ENCODE measurements at places on chromosomes 16 and 17. TPM values are rescaled to one million over a fixed set of nuclear protein-coding genes. Genes with fewer than 3 reads are reported as not detected.

TEX2 gene
- total RNA-seq, result 24.5 TPM

PROCA1 gene
- 5.6 TPM for total RNA-seq

STAT5A gene
- total RNA-seq, result 377 TPM

DNA sequence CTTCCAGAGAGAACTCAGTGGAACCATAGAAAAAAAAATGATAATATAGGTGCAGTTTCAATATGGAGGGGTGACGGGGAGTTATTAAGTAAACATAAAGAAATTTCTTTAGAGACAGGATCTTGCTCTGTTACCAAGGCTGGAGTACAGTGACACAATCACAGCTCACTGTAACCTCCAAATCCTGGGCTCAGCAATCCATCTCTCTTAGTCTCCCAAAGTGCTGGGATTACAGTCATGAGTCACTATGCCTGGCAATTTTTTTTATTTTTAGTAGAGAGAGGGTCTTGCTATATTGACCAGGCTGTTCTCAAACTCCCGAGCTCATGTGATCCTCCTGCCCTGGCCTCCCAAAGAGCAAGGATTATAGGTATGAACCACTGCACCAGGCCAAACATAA, 48.8 kb downstream of the NLRC5 start:
- no peak overlapping the region for H3K4me3 ChIP-seq
- peaks cover 9% of the 10 kb centered on the region for H3K27me3 ChIP-seq
- no peaks in the 10 kb centered on the region for H3K4me1 ChIP-seq
- no peaks in the 10 kb centered on the region for H3K36me3 ChIP-seq
- H3K27ac ChIP-seq, result no peak overlapping the region

DNA sequence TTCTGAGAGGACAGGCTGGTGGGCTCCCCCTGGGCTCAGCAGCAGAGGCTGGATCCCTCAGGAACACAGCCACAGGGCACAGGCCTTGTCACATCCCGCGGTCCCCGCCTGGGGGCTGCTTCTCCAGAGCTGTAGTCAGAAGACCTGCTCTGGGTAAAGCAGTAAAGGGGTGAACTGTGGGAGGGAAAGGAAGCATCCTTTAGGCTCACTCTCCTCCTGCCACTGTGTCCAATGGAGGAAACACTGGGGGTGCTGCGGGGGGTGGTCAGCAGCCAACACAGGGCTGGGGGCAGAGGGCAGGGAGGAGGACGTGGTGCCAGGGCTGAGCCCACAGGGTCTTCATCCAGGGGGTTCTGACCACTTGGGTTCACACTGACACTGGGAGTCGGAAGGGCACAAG, 5.0 kb upstream of the SLC38A8 start:
- no peak for DNase-seq
- peaks cover 20% of the 10 kb centered on the region for H3K36me3 ChIP-seq
- H3K4me1 ChIP-seq, result peaks cover 16% of the 10 kb centered on the region
- H3K27ac ChIP-seq, result no peak overlapping the region
- H3K27me3 ChIP-seq, result peaks cover 9% of the 10 kb centered on the region

DNA sequence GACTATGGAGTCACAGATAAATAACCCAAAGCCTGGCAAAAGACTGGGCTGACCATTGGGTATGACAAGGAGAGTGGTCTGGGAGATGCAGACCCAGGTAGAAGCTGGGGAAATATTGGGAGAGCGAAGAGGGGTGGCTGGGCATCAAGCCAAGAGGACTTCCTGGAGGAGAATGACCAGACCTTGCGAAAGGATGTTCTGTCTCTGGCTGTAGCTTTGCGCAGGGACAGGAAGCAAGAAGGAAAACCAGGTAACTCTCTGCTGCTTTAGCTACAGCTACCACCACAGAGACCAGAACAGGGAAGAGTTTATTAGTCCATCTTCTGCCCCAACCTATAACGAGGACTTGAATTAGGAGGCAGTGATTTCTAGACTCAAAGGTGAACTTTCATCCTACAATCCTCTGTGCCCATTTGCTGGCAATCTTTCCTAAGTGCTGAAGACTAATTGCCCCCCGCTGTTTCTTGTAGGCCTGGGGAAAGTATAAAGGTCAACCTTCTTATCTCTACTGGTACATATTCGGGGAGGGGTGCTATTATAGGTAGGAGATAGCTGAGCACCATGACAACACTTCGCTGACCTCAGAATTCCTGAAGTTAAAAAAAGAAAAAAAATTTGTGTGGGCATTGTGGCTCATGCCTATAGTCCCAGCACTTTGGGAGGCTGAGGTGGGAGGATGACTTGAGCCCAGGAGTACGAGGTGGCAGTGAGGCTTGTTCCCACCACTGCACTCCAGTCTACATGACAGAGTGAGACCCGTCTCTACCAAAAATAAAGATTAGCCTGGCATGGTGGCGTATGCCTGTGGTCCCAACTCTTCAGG, 19.1 kb upstream of the KIFC3 start:
- peaks cover 4% of the 10 kb centered on the region for H3K27me3 ChIP-seq
- H3K4me3 ChIP-seq, result no peak overlapping the region
- H3K4me1 ChIP-seq, result peaks cover 2% of the 10 kb centered on the region
- H3K36me3 ChIP-seq, result no peaks in the 10 kb centered on the region

GRCh38 chr17:64281962-64282752, 19.1 kb upstream of the TEX2 start:
- H3K36me3 ChIP-seq, result no peaks in the 10 kb centered on the region
- H3K4me3 ChIP-seq, result no peak overlapping the region
- H3K27ac ChIP-seq, result no peak overlapping the region
- DNase-seq, result peak; percentile 73
- H3K4me1 ChIP-seq, result peaks cover 3% of the 10 kb centered on the region

GRCh38 chr16:10561001-10561400, 19.4 kb downstream of the EMP2 start:
- no peaks in the 10 kb centered on the region for H3K36me3 ChIP-seq
- H3K27ac ChIP-seq, result no peak overlapping the region
- no peaks in the 10 kb centered on the region for H3K4me1 ChIP-seq
- no peak overlapping the region for H3K4me3 ChIP-seq
- H3K27me3 ChIP-seq, result peaks cover 2% of the 10 kb centered on the region
- DNase-seq, result no peak

- no peak for DNase-seq
- peaks cover 3% of the 10 kb centered on the region for H3K27me3 ChIP-seq
- H3K4me1 ChIP-seq, result peaks cover 3% of the 10 kb centered on the region
- H3K4me3 ChIP-seq, result no peak overlapping the region
- H3K27ac ChIP-seq, result no peak overlapping the region
These were observed 49.3 kb upstream of the USP7 start for GRCh38 chr16:9012848-9013507.

DNA sequence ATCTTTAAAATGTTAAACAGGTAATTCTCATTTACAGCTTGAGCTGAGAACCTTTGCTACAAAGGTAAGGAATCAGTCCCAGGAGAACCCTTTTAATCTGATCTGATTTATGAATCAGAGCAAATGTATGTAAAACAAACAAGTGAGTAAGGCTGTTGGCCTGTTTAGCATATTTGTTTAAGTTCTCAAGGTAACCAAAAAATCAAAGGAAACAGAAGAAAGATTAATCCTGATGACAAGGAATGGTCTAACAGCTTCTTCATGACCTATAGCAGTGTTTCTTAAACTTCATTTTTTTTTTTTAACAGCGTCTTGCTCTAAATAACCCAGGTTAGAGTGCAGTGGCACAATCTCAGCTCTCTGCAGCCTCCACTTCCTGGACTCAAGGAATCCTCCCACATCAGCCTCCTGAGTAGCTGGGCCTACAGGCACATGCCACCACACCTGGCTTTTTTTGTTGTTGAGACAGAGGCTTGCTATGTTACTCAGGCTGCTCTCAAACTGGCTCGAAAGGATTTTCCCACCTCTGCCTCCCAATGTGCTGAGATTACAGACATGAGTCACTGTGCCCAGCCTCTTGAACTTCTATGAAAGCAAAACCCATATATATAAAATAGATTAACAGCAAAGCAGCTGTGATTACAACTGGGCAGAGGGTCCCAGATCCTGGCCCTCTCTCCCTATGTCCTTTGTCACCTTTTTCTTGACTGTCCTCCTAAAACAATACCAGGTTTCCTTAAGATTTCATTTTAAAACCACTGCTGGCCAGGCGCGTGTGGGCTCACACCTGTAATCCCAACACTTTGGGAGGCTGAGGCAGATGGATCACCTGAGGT, 5.1 kb upstream of the JPT1 start:
- no peak for DNase-seq
- H3K36me3 ChIP-seq, result no peaks in the 10 kb centered on the region
- H3K4me1 ChIP-seq, result peaks cover 9% of the 10 kb centered on the region

GRCh38 chr17:63437287-63438091, 8.6 kb downstream of the CYB561 start:
- H3K4me3 ChIP-seq, result no peak overlapping the region
- peaks cover 24% of the 10 kb centered on the region for H3K36me3 ChIP-seq
- DNase-seq, result peak; percentile 65
- peak overlapping the region; percentile 47 for H3K27ac ChIP-seq
- H3K4me1 ChIP-seq, result peaks cover 88% of the 10 kb centered on the region

DNA sequence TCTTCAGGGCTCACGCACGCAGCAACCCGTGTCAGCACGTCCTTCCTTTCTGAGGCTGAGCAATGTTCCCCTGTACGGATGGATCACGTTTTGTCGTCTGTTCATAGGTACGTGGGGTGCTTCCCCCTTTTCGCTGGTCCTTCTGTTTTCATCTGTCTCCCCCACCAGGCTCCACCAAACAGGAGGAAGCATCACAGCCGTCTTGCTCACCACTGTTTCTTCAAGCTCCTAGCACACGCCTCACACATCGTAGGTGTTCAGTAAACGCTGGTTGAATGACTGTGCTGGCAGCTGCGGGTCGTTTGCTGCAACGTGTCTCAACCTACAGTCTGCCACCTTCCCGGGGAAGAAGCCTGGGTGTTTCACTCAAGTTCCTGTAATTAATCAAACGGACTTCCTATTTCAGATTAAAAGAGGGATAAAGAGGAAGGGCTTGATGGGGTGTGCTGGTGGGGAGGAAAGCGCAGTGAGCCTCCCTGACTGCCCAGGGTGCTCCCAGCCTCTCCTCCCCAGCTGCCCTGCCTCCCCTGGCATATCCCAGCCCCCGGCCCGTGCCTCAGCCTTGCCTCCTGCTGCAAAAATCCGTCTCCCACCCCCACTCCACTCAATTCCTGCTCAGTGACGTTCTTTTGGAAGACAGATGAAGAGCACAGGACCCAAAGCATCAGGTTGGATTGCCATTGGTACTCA, 76.7 kb upstream of the DOC2B start:
- peaks cover 9% of the 10 kb centered on the region for H3K27me3 ChIP-seq
- H3K27ac ChIP-seq, result no peak overlapping the region
- no peaks in the 10 kb centered on the region for H3K4me1 ChIP-seq
- no peak for DNase-seq
- H3K4me3 ChIP-seq, result no peak overlapping the region

GRCh38 chr17:3658784-3659449, 9.5 kb downstream of the TAX1BP3 start:
- H3K36me3 ChIP-seq, result no peaks in the 10 kb centered on the region
- H3K4me3 ChIP-seq, result no peak overlapping the region
- no peaks in the 10 kb centered on the region for H3K27me3 ChIP-seq
- peaks cover 42% of the 10 kb centered on the region for H3K4me1 ChIP-seq
